Activated CD4-positive, alpha-beta memory T cell treated with anti-CD3 and anti-CD28 coated beads for 36 hours (primary cell): ENCODE measurements at places on chromosomes 12 and 14. TPM values are rescaled to one million over a fixed set of nuclear protein-coding genes. Genes with fewer than 3 reads are reported as not detected.

The KRR1 gene
- total RNA-seq: 106 TPM

The EIF5 gene
- total RNA-seq: 196 TPM

- no peak for DNase-seq
- no peaks in the 10 kb centered on the region for H3K27me3 ChIP-seq
- H3K27ac ChIP-seq: no peak overlapping the region
- H3K4me3 ChIP-seq: no peak overlapping the region
- no peaks in the 10 kb centered on the region for H3K36me3 ChIP-seq
Measured at GRCh38 chr14:63155511-63156185, 48.6 kb upstream of the RHOJ start.

DNA sequence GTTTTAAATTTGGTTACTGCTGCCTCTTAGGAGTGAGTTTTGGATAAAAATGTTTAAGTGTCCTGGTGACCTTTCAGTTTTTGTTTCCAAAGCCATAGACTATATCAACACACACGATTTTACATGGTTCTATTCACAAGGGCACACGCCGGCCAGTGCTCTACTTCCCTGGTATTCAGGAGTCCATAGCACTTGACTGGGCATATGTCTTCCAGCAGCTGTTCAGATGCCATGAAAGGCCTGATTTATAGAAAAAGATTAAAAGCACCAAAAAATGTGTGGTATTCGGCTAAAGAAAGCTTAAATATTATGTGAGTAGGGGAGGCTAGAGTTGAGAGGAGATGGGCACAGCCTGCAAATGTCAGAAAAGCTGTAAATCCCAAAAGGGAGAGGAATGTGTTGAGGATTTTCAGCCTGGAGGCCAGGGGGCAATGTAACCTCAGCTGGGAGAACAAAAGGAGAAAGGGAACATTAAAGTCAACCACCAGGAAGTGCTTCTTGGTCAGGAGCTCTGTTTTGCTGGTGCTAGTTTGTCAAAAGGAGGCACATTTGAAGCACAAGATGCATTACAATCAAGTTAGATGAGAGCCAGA, 478.4 kb downstream of the RAD51B start:
- DNase-seq: no peak
- no peak overlapping the region for H3K27ac ChIP-seq
- peaks cover 16% of the 10 kb centered on the region for H3K36me3 ChIP-seq
- H3K4me1 ChIP-seq: peaks cover 13% of the 10 kb centered on the region
- H3K4me3 ChIP-seq: no peak overlapping the region

- H3K4me1 ChIP-seq: no peaks in the 10 kb centered on the region
- no peaks in the 10 kb centered on the region for H3K36me3 ChIP-seq
- no peak for DNase-seq
- H3K27ac ChIP-seq: no peak overlapping the region
- no peaks in the 10 kb centered on the region for H3K27me3 ChIP-seq
- H3K4me3 ChIP-seq: no peak overlapping the region
Measured at GRCh38 chr12:23534196-23534595, 415.3 kb downstream of the SOX5 start.
